ENCODE measurements at places on chromosomes 2 and 18.

GRCh38 chr18:62848946-62849345 lies 133.6 kb downstream of the PHLPP1 start:
- no peak for DNase-seq

GRCh38 chr2:208150956-208151355 lies 5.0 kb upstream of the CRYGB start:
- no peak for DNase-seq

DNA sequence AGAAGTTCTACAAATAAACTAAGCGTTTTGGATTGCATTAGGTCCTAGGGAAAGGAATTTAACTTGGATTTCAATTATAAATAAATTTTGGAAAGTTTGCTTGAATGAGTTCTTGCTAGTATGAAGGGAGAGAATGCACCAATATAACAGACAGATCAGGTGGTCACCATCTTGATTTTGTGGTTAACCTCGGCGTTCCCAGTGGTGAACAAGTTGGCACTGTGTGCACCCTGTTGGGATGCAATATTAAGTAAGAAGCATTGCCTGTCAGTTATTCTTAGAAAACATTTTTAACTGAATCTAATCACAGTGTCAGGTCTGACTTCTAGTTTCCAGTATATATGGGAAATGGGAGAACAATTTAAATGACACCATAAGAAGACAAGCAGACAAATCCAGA lies 673.4 kb downstream of the SLC4A3 start:
- no peak for DNase-seq

DNA sequence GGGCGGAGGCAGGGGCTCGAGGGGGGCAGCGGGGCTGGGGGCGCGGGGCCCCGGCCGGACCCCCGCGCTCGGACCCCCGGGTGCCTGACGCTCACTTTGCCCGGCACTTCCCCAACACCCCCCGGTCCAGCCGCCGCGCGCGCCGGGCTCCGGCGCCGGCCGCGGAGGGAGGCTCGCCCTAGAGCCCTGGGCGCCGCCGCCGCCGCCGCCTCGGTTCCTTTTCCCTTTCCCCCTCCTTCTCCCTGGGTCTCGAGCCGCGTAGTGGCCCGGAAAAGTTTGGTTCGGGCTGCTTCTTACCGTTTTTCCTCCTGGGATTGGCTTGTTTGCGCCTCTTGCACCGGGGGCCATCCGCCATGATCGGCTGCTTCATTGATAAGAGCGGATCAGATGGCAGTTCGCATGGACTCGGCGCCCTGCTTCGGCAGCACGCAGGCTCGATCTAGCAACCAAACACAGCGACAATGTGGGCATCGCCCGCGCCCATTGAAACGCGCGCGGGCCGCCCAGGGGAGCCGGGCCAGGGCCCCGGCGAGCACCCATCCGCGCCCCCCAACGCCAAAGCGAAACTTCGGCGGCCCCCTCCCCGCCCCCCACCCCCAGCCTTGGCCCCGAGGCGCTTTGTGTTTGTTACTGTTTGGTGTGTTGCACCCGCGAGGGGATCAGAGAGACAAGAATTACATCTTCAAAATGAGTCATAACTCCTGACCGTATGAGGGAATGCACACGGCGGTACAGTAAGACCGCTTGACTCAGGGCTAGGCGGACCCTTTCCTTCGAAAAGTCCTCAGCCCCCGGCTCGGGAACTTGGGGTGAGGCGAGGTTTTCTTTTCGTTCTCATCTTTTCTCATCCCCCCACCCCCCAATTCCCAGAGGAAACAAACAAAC lies 2.7 kb downstream of the ZEB2 start:
- peak; percentile 93 for DNase-seq

- no peak for DNase-seq
These were observed 96.6 kb upstream of the LYPD1 start for GRCh38 chr2:132766573-132766972.

GRCh38 chr2:209519906-209520305 lies 96.1 kb downstream of the MAP2 start:
- no peak for DNase-seq

DNA sequence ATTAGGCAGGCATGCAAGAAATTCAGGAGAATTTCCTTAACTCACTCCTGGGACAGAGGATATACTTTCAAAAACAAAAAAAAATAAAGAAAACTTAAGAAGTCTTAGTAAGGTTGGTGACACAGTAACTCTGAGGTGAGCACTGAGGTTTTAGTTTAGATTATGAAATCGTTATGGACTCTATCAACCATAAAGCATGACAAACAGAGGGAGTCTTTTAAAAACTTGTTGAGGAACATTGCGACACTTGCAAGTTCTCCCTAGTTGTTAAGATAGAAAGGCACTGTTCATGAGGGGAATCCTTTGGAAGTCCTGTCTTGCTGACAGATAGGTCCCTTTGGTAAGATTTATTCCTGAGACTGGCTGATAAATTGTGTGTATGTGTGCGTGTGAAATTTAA lies 194.3 kb upstream of the ERBB4 start:
- DNase-seq = peak; percentile 24

DNA sequence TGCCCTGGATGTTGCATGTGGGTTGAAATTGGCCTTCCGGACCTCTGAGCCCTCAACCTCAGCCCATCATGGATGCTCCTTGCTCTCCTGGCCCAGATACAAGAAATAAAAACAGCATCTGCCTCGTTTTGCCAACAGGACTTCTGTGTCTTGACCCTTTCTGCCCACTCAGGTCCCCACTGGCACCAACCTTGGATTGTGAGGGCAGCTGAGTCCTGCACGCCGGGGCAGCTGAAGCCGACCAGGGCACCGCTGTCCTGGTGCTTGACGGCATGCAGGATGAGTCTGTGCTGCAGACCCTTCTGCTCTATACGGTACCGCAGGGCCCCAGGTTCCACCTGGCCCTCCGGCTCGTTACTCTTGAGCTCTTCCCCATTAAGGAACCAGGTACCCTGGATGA lies 4.7 kb downstream of the OBSL1 start:
- no peak for DNase-seq

- DNase-seq = no peak
These were observed 856.1 kb upstream of the ID2 start for GRCh38 chr2:7825591-7826312.

DNA sequence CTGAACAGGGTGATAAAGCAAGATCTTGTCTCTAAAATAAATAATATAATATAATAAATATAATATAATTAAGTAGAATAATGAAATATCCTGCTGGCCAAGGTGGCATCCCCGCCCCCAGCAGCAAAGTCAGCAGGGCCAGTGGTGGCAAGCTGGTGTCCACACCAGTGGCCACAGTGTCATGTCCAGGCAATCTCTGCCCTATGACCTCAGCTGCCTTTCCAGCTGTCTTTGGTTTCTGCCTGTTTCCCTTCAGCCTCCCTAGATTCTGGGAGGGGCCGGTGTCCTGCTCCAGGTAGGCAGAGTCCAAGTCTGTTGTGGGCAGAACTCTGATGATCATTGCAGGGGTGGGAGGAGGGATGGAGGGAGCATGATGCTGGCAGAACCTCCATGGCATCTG lies 16.2 kb upstream of the STEAP3 start:
- DNase-seq = no peak

- DNase-seq = no peak
These were observed 98.4 kb downstream of the PIEZO2 start for GRCh38 chr18:11050966-11051365.

- peak; percentile 59 for DNase-seq
These were observed 295.4 kb downstream of the CELF4 start for GRCh38 chr18:37270038-37270665.

DNA sequence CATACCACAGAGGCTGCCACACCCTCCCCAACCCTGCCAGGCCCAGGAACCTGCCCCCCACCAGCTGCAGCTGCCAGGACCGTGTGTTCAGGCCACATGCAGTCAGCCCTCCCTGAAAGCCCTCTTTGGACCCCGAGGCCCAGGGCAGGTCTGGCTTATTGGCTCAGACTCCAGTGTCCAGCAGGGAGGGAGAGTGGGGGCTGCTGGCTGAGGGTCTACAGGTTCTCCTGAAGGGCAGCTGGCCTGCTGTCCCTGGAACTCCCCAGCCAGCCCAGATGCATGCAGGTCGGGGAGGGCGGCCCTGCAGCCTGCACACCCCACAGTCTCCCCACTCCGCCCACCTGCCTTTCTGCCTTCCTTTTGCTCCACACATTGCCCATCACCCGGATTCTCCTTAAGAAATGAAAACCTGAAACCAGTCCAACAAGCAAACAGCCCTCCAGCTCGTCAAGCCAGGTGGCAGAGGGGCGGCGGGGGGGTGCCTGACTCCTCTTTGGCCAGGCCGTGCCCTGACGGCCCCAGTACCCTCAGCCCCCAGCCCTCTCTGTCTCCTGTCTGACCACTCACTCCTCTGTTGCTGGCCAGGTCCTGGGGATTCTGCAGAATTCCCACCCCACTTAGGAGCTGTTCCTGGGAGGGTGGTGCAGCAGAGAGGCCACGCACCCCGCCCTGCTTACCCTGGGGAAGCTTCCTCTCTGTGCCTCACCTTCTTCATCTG lies 18.0 kb downstream of the GPR35 start:
- DNase-seq = no peak

DNA sequence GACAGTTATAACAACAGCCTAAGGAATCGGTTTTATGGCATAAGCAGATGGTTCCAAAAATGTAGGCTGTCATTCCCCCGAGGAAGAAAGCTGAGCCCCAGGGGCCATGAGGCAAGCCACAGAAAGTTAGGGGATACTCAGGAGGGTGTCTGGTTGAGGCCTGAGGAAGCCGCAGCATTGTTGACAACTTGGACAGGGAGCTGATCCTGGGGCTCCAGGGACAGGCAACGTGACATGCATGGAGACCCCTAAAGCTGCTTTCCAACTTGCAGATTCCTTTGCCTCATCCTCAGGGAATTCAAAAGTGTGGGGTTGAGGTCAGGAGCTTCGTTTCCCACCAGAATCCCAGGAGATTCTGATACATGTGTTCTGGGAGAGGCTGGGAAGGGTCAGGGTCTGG lies 20.9 kb downstream of the CELF4 start:
- no peak for DNase-seq

DNA sequence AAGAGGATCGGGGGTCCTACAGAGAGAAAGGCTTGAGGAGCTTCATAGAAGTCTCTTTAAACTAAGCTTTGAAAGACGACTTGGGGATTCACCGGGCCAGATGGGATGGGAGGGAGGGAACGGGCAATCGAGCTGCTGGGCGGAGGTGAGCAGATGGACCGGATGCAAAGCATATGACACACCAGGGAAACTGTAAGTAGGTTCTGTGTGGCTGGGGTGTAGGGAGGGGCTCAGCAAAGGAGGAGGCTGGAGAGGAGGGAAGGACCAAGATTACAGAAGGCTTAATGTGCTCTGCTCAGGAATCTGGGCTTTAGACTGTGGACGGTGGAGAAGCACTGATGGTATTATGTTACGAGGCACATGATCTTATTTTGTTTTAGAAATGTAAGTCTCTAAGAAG lies 131.5 kb downstream of the MAIP1 start:
- DNase-seq = no peak

GRCh38 chr18:76565238-76566173 lies 70.5 kb upstream of the ZNF516 start:
- DNase-seq = peak; percentile 93

- DNase-seq = no peak
These were observed 67.9 kb downstream of the ANKRD44 start for GRCh38 chr2:197242719-197243118.

DNA sequence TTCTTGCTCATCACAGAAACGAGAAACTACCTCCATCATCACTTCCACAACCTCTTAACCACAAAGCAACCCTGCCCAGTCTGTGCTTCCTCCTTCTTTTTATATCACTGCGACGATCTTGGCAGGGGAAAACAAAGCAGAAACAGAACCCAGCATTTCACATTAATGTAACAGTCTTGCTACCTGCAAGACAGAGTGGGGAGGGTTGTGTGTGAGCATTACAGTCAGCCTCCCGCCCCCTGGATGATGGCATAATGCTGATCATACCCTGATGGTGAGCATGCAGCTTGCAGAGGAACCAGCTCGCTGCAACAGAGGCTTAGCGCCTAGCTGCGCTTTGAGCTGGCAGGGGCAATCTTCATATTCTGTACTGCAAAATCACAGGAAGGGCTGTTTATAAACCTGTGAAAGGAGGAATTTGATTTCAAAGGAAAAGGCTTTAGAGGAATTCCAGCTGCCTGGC lies 376.1 kb downstream of the IRS1 start:
- peak; percentile 87 for DNase-seq

DNA sequence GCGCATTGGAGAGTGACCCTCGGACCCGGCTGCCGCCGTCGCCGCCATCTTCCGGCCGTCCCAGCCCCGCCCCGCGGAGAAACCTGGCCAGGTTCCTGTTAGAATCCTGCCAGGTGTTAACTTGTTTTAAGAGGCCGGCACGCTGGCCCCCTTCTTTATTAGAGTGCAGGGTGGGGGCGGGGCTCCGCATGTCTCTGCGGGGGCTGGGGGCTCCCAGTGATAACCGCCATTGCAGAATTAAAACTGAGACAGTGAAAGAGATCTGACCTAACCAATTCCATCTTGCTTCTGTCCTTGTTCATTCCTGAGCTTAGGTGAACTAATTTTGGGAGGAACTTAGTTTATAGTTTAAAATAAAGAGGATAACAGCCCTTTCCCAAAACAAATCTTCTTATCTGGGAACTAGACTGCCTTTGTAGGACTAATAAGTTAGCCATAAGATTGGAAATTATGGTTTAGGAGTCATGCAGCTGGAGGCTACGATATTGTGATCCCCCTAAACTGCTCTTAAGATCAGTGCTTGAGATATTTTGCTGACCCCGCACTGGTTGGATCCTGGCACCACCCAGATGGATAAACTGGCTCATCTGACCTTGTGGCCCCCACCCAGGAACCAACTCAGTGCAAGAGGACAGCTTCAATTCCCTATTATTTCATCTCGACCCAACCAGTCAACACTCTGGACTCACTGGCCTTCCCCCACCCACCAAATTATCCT lies 543 bp upstream of the STARD7 start:
- peak; percentile 25 for DNase-seq

- DNase-seq = no peak
These were observed 195.7 kb downstream of the CDH20 start for GRCh38 chr18:61528961-61529360.

GRCh38 chr2:183079139-183079775 lies 710 bp downstream of the DUSP19 start:
- DNase-seq = peak; percentile 39

DNA sequence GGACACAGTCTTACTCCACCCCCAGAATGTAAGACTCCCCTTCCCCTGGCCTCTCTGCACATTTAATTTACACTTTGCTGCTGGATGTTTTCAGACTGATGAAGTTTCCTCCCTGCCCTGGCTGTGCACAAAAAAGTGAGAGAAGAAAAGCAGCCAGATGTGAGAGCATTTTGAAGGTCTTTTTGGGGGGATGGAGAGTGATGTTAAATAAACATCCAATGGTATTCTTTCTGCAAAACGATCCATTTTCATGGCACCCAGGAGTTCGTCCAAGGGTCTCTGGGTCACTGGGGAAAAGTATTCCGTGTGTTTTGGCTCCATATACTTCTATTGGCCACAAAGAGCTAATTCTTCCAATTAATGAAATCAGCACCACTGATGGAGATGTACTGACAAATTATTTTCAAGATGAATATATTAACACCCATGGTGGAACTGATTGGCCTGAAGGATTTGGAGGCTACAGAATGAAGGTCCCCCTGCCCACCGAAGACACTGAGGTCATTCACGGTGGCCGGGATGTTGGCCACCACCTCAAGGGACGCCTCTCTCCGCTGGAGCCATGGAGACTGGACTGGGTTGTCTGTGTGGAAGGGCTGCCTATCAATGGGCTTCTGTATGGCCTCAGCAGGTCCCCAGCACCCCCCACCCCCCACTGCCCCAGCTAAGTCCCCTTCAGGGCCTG lies 107.6 kb upstream of the PKDCC start:
- no peak for DNase-seq

GRCh38 chr2:24881623-24882022 lies 38.4 kb downstream of the ADCY3 start:
- peak; percentile 22 for DNase-seq

GRCh38 chr2:241339839-241340630 lies 16.1 kb upstream of the FARP2 start:
- DNase-seq = no peak

- no peak for DNase-seq
These were observed 51.9 kb downstream of the PTPRM start for GRCh38 chr18:7618891-7619442.

Data from NB4 (cell line).